ENCODE measurements at places on chromosomes 11 and 22.

GRCh38 chr11:3808861-3809623, 682 bp downstream of the PGAP2 start:
- peak; percentile 46 for DNase-seq

DNA sequence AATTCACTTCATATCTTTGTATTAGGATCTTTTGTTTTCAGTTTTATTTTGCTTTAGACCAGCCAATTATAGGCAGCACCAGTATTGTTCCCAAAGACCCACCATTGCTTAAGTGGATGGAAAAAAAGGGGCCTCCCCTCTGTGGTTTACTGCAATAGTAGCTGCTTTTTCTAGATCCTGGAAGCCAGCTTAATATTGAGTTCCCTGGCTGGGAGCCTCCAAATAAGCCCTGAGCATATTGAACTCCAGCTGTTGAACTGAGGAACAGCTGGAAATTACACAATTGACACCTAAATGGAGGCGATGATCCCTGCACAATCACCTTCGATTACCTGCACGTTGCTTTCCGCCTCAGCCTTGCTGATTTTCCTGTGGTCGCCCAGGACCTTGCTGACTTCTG, 576.0 kb downstream of the SOX6 start:
- DNase-seq, result no peak

GRCh38 chr11:2306452-2306823, 4.6 kb downstream of the TSPAN32 start:
- DNase-seq, result no peak

DNA sequence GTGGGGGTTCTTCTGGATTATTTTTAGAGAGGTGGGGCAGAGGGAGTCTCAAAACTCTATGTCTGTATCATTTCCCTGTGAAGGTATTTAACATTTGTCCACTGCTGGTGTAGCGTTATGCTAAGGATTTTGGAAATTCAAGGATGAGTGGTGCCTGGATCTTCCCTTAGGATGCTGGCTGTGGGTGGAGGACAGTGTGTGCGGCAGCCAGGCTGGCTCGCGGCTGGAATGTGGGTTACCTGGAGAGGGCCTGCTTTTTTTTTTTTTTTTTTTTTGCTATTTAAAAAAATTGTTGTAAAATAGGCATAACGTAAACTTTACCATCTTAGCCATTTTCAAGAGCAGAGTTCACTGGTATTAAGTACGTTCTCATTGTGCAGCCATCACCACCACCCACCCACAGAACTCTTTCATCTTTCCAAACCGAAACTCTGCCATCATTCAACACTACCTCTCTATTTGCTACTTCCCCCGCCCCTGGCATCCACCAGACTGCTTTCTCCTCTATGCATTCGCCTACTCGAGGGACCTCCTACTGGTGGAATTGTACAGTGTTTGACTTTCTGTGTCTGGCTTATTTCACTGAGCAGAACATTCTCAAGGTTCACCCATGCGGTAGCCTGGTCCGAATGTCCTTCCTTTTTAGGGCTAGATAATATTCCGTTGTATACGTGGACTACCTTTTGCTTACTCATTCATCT, 67.1 kb downstream of the PARVB start:
- peak; percentile 5 for DNase-seq

DNA sequence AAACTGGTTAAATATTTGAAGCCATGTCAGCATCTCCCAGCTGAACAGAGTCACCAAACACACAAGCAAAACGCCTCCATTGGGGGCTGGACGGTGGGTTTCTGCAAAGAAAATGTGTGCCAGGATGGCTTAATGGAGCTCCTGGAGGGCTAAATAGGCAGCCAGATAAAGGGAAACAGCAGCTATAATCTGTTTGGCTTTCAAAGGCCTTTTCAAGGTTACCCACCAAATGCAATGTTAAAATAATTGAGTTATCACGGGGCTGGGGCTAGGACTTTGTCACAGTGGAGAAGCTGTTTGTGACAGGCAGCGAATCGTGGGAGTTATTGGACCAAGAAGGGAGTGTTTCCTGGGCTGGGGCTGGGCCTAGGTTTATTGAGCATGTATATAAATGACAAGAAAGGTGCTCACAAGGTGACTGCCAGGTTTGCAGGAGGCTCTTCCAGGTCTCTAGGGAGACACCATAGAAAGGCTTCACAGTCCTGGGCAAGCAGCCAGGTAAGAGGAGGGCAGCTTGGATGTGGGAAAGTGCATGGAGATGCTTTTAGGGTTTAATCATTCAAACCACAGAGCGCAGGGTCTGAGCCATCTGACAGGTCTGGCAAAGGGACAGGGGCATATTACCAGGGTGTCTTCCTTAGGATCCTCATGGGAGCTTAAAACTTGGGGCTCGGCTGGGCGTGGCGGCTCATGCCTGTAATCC, 28.3 kb downstream of the GRIK4 start:
- DNase-seq, result no peak

- DNase-seq, result no peak
Observed at GRCh38 chr22:47051441-47052071, 289.1 kb downstream of the TBC1D22A start.

- DNase-seq, result no peak
Observed at GRCh38 chr11:84247926-84248325, 961.8 kb upstream of the CCDC90B start.

DNA sequence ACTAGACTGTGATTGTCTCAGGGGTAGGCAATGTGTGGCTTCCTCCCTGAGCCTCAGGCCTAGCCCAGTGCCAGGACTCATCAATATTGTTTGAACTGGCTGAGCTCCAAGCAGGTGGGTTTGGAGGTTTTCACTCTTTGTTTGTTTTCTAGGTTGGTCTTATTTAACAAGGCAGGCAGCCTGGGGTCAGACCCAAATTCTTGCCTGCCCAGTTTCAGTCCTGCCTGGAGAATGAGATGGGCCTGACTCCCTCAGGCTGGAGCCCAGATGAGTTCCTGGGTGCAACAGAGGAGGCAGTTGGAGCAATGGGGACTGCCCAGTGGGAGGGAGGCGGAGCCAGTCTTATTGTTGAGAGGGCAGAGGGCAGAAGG, 28.3 kb upstream of the TP53I11 start:
- DNase-seq, result no peak

DNA sequence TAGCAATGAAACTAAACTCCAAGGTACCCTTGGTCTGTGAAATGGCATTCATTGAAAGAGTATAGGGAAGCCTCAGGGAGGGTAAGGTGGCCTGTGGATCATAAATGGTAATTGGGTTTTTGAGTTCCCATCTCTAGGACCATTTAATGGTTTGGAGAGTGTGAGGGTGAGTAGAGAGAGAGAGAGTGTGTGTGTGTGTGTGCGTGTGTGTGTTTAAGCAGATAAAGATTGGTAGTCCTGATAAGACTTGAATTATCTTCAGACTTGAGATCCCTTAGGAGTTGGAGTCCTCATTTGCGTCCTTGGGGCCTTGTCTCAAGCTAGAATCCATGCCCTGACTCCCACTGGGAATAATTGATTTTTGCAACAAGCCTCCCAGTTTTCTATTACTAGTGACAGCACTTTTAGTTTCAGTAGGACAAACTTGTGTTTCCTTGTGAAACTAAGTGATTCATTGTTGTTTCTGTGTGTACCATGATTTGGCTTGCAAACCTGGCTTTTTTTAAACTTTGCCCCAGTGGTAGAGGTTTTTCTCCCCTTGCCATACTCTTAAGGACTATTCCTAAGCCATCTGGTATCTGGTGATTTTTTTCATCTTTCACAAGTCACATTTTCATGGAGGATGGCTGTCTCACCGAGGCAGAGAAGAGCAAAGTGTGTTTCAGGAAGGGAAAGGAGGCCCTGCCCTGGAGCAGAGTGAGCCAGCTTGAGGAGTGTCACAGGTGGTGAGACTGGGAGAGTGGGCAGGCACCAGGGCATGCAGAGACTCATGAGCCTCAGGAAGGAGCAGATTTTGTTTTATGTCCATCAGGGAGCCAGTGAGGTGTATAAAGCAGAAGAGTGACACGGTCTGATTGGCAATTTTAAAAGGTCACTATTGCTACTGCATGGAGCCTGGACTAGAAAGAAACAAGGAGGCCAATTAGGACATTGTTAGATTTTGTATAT, 26.7 kb downstream of the ALKBH3 start:
- no peak for DNase-seq

DNA sequence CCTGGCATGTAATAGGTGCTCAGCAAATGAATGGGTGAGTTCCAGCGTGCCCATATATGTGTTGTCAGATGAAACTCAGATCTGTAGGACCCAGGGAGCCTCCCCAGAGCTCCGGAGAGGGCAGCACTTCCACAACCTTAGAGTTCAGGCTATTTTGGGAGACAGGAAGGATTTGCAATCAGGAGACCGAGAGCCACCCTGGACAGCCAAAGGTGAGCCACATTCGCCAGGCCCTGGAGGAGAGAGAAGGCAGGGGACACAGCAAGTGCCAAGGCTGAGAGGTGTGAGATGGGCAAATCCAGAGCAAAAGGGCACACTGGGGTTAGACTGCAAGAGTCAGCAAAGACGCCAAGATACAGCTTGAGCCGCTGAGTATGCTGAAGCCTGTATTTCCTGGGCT, 66.4 kb downstream of the CD82 start:
- DNase-seq, result no peak

DNA sequence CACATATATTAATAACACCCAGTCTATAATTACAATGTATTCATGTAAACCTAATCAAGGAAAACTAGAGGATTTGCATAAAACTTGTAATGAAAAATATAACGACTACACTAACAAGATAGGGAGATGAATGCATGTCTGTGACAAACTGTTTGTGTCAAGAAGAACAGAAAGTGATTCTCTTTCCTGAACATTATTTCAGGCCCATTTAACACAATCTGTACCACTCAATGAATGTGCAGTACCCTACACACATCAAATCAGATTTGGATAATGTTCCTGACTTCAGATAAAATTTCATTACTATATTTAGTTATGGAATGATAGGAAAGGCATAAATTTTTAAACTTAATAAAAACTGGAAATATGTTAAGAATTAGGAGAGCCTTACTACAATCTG, 93.1 kb downstream of the CADM1 start:
- DNase-seq, result no peak

All from activated CD4-positive, alpha-beta T cell treated with anti-CD3 and anti-CD28 coated beads, Interleukin-2, amount 50 U/mL, for 1 hour (primary cell).